ENCODE measurements at places on chromosomes 4 and X.

GRCh38 chr4:156725257-156725656 lies 246.3 kb downstream of the PDGFC start:
- DNase-seq = no peak

GRCh38 chr4:1559896-1560650 lies 124.0 kb downstream of the FAM53A start:
- DNase-seq = no peak

DNA sequence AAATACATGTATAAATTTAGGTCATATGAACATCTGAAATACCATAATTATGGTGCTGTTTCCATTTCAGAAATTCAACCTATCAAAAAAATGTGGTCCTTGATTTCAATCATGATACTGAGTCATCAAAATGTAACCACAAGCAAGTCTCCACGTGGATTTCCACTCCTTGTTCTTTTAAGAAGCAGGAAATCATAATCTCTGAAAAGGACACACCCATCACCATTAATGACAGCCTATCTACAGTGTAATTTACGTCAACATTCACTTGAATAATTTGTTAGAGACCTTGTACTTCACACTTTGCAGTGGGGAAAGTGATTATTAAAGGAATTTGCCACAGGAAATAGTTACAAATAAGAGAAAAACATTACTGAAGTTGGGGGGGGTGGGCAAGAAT lies 17.7 kb upstream of the SLC7A11 start:
- no peak for DNase-seq

GRCh38 chr4:58760737-58761136 lies 1650.6 kb upstream of the IGFBP7 start:
- no peak for DNase-seq

DNA sequence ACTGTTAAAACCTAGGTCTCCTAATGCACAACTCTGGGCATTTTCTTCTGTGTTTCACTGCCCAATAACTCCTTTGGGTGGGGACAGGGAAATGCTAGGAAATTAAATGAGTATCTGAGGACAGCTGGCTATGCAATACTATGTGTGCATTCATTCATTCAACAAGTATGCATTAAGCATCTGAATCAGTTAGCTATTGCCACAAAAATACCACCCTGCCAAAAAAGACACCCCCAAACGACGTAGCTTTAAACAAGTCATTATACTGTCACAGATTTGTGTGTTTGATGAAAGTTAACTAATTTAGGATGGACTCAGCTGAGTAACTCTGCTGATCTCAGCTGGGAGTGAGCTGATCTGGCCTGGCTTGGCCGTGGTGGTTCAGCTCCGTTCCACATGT lies 29.8 kb upstream of the PTCHD1 start:
- no peak for DNase-seq

GRCh38 chr4:79042079-79042674 lies 102.9 kb upstream of the PAQR3 start:
- no peak for DNase-seq

GRCh38 chrX:20231598-20231997 lies 35.1 kb downstream of the RPS6KA3 start:
- no peak for DNase-seq

GRCh38 chrX:103927030-103927429 lies 35.4 kb upstream of the TMSB15B start:
- no peak for DNase-seq

GRCh38 chr4:173319696-173320095 lies 14.5 kb downstream of the HMGB2 start:
- DNase-seq = no peak

GRCh38 chrX:9609987-9610386 lies 145.1 kb downstream of the TBL1X start:
- DNase-seq = no peak

DNA sequence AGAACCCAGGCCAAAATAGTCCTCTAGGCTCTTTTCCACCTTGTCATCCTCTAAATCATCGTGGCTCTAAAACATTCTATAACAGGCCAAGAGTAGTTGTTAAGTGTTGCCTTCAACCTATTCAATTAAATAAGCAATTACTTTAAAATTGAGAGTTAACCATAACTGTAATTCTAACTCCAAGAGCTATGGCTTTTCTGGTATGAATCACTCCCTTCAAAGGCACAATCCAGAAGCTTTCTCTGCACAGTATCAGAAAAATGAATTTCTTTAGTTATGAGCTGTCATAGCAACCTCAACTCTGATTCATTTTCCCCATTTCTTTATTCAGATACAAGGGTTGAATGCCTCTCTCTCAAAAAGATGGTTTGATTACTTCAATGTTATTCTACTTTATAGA lies 21.7 kb downstream of the INPP4B start:
- no peak for DNase-seq

- DNase-seq = no peak
These were observed 344.3 kb downstream of the BCOR start for GRCh38 chrX:39753293-39753996.

GRCh38 chr4:105504744-105505143 lies 30.9 kb upstream of the PPA2 start:
- no peak for DNase-seq

GRCh38 chr4:86160426-86160825 lies 199.4 kb downstream of the MAPK10 start:
- DNase-seq = no peak

DNA sequence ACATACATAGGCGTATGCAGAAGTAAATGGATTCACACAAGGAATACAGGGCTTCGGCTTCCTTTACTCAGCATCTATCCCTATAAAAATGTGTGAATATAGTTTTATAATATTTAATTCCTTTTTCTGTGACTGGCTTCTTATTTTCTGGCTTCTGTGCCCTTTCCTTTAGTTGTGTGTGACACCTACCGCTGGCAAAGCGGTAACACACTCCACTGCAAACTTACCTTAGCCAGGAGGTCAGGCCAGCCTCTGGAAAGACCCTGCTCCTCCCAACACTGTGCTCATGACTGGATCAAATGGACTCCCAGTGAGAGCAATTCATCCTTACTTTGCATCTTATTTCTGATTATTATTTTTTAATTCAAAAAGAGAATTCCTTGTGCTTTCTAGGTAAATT lies 244.2 kb downstream of the ANK2 start:
- no peak for DNase-seq

GRCh38 chr4:532588-533317 lies 33.7 kb downstream of the PIGG start:
- DNase-seq = no peak

GRCh38 chrX:64792598-64793337 lies 183.5 kb downstream of the ZC4H2 start:
- no peak for DNase-seq

DNA sequence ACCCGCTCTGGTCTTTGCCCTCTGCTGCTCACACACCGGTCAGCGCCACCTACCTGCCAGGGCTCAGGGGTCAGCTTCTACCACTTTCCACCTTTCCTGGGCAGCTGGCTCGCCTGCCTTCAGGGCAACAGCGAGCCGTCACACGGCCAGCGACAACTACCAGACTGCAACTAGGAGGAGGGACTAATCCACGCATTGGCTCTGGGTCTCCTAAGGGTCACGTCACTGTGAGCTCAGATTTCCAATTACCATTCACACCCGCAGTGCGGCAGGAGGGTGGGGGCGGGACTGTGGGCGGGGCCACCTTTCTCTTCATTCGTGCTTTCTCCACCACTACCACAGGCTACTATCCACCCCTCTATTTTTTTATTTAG lies at the start of gene BEX5:
BEX5 (minus strand) TSS at position 172 of the 374 bp plus-strand sequence. CDS start 1,712 bp downstream, outside the sequence.
- no peak for DNase-seq

- no peak for DNase-seq
These were observed 39.5 kb downstream of the EFNB1 start for GRCh38 chrX:68868316-68868715.

DNA sequence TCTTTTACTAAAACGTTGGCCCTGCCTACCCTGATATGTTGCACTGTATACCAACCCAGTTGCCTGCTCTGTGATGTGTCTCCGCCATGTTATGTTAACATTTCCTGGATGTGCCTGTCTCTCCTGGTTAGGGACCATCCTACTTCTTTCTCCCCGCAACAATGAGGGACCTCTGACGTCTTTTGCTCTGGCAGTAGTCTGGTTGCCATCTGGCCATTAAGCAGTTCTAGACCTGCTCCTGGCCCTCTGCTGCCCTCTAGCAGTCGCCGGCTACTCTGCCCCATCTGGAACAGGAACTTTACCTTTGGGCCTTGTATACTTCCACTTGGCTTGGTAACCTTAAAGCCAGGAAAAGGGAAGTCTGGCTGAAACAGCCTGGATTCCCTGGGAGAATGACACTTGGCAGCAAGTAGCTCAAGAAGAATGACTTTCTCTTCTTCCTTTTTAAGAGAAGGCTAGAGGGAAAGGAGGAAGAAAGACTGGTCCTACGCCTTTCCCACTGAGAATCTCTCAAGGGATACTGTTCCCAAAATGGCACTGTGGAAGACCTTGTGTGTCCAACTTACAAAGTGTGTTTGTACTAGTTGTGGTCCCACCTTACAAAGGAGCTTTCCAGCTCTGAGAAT lies 63.5 kb downstream of the GPC3 start:
- no peak for DNase-seq

- DNase-seq = peak; percentile 55
These were observed at the start of gene LSM6 for GRCh38 chr4:146175541-146176453. TSS of gene LSM6 (plus strand) at chr4:146175718. CDS start at chr4:146182922, 7,204 bp downstream.

- DNase-seq = no peak
These were observed 34.4 kb downstream of the OFD1 start for GRCh38 chrX:13768939-13769338.

DNA sequence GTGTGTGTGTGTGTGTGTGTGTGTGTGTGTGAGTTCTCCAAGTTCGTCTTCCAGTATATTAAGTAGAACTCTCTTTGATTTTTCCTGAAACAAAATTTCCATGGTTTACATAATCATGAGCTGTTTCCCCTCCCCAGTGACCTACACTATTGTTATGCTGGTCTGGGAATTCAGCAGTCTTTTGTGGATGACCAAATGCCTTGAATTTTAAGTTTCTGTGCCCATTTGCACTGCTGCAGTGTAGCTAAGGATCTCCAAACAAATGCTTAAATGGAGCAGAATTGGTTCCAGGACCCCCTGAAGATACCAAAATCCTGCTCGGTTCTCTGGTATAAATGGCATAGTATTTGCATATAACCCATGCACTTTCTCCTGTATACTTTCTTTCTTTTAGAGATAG lies 77.2 kb upstream of the SLC34A2 start:
- DNase-seq = no peak

- DNase-seq = no peak
These were observed 40.3 kb downstream of the HSPA4L start for GRCh38 chr4:127822430-127822829.

GRCh38 chrX:138648568-138648967 lies 62.9 kb downstream of the FGF13 start:
- no peak for DNase-seq

- no peak for DNase-seq
These were observed 98.0 kb downstream of the SLC2A9 start for GRCh38 chr4:9923195-9923812.

GRCh38 chrX:71955530-71956120 lies 45.0 kb downstream of the NHSL2 start:
- DNase-seq = no peak

DNA sequence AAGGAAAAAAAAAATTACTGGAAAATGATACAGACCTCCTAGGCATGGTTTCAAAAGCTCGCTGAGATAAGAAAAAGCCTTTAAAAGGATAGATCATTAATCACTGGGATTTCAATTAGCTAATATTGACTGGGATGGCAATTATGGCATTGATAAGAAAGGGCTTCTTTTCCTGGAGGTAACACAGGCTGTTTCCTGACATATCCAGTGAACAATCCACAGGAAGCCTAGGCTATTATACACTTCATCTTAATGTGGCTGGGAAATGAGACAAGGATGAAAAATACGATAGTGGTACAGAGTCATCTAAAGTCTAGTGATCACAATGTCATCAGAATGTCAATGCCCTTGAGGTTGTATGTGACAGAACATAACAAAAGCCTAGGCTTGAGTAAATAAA lies 1579.3 kb downstream of the C4orf33 start:
- no peak for DNase-seq

- no peak for DNase-seq
These were observed 175.8 kb downstream of the QDPR start for GRCh38 chr4:17336069-17336468.

DNA sequence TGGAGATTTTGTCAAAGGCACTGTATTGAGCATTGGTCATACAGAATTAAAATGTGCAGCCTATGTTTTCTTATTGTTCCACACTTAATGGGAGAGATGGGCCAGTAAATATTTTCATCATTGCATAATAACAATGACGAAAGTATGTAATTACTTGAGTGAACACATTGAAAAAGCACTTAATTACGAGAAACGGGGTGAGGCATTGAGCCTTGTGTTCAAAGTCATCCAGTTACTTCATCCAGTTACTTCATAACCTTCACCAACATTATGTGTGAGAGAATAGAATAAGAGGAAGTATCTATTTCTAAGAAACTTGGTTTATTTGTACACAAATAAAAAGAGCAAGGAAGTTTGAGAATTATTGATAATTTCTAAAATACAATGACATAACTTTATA lies 1427.0 kb downstream of the ADGRL3 start:
- DNase-seq = no peak

DNA sequence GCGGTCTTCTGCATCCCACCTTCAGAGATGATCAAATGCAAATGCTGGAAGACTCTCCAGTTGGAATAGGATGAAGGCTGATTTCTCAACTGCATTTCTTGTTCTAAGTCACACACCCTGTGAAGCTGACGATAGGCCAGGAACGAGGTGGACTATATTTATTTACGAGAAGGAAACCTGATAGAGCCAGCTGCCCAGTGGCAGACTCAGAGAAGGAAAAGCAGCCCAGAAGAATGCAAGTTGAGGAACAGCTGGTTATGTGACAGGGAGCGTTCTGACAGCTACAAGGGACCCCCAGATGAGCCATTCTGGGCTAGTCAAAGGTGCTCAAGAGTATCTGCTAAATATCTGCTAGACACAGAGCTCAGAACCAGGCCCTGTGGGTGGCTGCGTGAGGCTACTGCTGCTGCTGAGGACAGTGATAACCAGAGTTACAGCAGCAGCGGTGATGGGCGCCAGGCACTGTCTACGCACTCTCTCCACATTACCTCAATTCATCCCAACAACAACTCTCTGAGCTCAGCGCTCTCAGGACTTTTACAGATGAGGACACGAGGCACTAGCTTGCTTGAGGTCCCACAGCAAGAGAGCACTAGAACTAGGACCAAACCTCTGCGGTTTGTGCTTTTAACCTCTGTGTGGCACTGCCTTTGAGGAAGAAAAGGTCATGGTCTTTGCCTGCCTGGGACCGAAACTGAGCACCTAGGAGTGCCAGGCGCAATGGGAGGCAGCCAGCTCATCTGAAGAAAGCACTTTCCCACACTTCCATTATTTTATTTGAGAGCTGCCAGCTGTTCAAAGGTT lies 69.0 kb downstream of the GATB start:
- no peak for DNase-seq

GRCh38 chr4:76723924-76724323 lies 174.0 kb downstream of the SOWAHB start:
- DNase-seq = no peak

- DNase-seq = no peak
These were observed 83.8 kb upstream of the MAML3 start for GRCh38 chr4:140237616-140238350.

- no peak for DNase-seq
These were observed 845.8 kb downstream of the TECRL start for GRCh38 chr4:63563288-63564014.

DNA sequence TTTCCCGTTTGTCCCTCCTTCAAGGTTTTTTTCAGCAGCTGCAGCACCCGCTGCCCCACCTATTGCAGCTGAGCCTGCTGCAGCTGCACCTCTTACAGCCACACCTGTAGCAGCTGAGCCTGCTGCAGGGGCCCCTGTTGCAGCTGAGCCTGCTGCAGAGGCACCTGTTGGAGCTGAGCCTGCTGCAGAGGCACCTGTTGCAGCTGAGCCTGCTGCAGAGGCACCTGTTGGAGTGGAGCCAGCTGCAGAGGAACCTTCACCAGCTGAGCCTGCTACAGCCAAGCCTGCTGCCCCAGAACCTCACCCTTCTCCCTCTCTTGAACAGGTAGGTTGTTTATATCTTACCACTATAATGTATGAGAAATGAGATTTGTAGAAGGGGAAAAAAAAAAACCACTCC lies 4.5 kb downstream of the PRR27 start:
- no peak for DNase-seq
